ENCODE measurements at places on chromosomes 3 and 15.

DNA sequence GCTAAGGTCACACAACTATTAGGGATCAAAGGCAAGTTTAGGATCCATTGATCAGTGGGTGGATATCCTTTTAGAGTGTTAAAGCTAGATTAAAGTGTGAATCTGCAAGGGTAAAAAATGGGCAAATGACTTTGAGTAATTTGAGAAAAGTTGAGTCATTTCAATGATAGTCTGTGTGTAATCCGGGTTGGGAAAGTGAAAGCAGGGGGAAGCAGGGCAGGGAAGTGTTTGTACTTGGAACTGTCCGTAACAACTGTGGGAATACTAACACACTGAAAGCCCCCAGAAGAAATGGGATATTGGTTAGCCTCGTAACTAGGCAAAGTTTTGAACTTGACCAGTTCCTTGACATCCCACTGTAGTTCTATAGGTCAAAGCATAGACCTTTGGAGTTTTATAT lies 187.2 kb upstream of the SLITRK3 start:
- DNase-seq, result no peak

DNA sequence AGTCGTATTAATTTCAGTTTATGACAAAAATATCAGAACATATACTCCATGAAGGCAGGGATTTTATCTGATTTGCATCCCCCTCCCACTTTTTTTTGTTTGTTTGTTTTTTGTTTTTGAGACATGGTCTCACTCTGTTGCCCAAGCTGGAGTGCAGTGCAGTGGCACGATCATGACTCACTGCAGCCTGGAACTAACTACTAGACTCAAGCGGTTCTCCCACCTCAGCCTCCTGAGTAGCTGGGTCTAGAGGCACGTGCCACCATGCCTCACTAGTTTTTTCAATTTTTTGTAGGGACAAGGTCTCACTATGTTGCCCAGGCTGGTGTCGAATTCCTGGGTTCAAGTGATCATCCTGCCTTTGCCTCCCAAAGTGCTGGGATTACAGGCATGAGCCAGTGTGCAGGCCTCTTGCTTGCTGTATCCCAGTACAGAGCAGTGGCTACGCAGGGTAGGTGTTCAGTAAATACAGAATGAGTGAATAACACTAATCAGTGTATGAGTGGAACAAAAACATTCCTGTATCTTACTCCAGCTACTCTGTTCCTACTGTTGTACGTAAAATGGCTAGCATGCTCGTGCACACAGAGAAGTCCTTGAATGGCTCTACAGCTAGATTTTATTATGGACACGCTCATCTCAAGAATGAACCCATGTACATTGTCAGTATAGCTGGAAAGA lies 272.4 kb downstream of the FOXP1 start:
- DNase-seq, result no peak

DNA sequence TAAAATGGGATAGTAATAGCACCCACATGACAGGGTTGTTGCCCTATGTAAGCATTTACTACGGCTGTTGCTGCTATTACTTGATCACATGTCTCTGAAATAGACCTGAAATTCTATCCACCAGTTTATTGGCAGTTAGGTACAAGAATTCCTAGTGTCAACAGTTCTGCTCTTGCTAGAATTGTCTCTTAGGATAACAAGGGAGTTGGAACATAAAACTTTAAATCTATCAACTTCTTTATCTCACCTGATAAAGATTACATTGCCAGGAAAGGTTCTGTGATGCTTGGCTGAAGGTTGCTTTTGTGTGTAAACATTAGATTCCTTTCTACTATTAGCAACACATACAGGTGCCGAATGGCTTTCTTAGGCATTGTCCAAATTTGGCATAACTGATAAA lies 38.7 kb downstream of the ATP13A4 start:
- DNase-seq, result no peak

DNA sequence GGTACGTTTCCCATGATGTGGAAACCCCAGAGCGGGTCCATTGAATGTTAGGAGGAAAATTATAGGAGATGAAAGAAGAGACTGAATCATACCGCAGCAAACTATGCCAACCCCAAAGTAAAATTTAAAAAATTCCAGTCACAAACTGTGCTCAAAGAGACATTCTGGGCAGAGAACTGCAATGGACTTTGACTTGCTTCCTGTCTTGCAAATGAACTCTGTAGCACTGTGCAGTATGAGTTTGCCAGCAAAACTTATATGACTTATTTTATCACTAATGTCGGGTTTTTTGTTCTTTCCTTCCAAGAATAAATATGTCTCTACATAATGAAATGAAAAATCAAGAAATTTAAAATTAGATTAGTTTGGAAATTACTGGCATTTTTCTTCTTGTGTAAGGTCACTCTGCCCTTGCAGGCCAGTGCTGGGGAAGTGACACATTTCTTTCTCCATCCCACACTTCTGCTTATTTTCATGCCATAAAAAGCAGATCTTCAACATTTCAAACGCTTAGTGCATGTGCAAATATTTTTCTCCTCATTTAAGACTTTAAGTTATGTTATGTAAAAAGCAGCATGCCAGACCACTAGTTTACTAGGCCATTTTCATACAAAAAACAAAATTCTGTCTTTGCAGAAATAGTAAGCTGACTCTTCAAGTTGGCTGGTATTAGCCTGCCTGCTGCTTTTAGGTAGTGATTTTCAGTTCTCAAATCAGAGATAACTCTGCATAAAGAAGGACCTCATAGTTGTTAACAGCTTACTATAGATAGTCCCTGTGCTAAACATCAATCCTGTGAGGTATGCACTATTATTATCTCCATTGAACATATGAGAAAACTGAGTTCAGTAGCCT lies 32.2 kb upstream of the SSR3 start:
- peak; percentile 22 for DNase-seq

GRCh38 chr3:175659670-175660350 lies 800.7 kb downstream of the NAALADL2 start:
- DNase-seq, result no peak

- peak; percentile 57 for DNase-seq
Observed at GRCh38 chr3:119294696-119295671, 801 bp downstream of the ARHGAP31 start.

DNA sequence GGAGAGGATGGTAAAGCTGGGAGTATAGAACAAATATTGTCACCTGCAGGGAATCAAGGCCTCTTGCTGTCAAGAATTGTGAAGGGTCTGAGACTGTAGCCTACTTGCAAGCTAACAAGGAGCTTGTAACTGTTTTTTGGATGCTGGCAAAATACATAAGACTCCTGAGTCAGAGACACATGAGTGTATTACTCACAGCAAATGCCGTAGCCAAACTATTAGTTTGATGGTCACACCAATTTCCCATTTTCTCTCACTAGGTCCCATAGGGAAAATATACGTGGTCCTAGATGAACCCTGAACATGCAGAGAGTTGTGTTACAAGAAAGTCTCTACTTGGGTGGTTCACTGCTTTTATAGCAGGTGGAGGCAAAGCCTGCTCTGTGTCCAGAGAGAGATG lies 44.7 kb upstream of the LIPC start:
- no peak for DNase-seq

GRCh38 chr3:8220291-8220690 lies 281.3 kb upstream of the LMCD1 start:
- no peak for DNase-seq

DNA sequence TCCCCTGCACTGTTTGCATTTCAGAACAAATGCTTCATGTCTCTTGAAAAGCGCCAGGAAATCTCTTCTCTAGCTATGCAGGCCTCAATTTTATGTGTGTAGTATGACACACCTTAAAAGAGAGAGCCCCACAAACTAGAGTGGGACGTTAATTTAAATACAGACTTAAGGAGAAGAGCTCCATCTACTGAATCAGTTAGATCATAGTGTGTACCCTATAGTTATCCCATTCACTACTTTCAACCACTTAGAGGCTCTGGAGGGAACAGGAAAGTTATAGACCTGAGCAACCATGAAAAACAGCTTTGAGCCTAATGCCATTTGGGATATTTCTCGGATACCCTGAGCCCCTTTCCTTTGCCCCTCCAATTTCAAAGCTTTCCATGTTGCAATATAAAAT lies 153.7 kb downstream of the TIGIT start:
- no peak for DNase-seq

DNA sequence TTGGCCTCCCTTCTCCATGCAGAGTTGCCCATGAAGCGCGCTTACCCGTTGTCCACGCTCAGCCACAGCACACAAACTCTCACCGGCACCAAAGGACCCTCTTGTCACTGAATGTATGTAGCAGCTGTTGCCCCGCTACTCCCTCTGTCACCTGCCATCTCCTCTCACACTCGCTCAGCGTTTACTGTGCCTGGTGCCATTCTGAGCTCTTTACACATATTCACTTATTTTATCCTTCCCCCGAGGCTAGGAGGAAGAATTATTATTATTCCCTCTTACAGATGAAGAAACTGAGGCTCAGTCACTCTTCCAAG lies 41.7 kb upstream of the PRR23E start:
- no peak for DNase-seq

- no peak for DNase-seq
Observed at GRCh38 chr15:80591938-80592825, 102.9 kb upstream of the ABHD17C start.

- DNase-seq, result no peak
Observed at GRCh38 chr3:128329491-128330213, 137.0 kb downstream of the DNAJB8 start.

GRCh38 chr3:5918626-5919025 lies 731.1 kb downstream of the EDEM1 start:
- no peak for DNase-seq

DNA sequence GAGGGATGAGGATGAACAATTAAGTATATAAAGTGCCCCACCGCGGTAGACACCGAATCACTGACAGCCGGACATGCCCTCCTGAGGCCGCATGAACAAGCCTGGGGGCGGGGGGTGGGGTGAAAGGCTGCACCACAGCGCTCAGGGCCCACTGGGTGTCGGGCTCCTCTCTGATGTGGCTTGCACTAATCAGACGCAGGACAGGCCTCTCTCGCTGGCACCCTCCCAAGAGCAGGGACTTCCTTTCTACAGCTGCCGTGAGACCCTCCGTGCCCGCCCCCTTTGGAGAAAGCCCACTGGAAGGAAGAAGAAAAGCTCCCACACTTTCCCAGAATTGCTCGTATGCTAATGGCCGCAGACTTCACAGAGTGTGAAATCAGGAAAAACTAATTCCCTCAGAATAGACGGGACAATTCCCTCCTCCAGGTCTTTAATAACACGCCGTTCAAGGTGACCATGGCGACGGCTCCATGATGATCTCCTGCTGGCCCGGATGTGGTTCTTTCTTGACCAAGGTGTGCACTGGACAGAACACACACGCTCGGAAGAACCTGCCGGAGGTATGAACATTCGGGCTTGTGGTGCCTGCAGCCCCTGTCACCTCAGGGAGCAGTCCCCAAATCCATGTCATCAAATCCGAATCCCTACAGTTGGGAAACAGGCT lies 32.0 kb downstream of the IQSEC1 start:
- peak; percentile 73 for DNase-seq

GRCh38 chr15:71191296-71191695 lies 76.0 kb downstream of the THSD4 start:
- DNase-seq, result no peak

GRCh38 chr15:62895905-62896316 lies 146.6 kb upstream of the TPM1 start:
- DNase-seq, result no peak

DNA sequence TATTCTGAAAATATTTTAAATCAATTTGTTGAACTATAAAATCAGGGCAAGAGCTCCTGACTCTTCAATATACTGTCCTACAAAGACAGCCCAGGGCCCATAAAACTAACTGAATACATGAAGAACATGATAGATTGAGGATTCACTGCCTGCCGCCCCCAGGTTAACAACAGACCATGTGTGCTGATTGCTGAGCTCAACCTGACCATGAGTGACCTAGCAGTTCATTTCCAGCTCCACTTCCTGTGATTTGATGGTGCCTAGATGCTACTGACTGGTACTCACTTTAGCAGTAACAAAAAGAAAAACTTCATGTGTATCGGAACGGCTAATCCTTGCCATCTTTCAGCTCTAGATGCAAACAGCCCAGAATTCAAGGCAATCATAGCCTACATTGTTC lies 9.6 kb upstream of the KLF13 start:
- DNase-seq, result no peak

GRCh38 chr3:197599089-197599765 lies 43.5 kb upstream of the BDH1 start:
- DNase-seq, result peak; percentile 91
